ENCODE measurements at places on chromosomes 7 and 10.

DNA sequence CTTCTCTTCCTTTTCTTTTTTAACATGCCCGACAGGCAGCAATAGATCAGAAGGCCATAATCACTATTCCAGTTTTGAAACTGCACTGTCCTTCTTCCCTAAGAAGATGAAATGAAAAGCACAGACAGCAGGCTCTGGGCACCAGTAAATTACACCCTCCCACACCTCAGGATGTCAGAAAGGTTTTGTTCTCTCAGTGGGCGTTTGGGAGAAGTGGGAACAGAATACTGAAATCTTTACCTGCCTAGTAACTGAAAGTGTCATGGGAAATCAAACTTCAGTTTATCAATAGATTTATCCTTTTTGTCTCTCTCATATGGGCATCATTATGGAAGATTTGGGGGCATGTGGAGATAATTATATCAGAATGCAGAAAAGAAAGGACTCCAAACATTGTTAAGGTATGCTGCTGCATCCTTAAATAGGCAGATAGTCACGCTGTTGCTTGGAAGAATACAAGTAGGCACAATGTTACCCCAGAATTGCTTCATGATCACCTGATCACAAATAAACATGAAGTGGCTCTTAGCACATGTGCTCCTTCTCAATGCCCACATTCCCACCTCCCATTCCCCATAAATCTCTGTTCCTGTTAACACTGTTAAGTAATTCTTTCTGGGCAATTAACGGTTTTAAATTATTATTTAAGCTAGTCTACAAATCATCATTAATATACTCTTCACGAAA is 113.3 kb downstream of the DOCK4 start:
- no peak for ATAC-seq

- ATAC-seq = no peak
Measured at GRCh38 chr10:55063811-55064210, 262.8 kb upstream of the PCDH15 start.

GRCh38 chr10:72355214-72355555 is 466 bp upstream of the DNAJB12 start:
- no peak for ATAC-seq

GRCh38 chr7:3282457-3282856 is 18.6 kb upstream of the SDK1 start:
- ATAC-seq = no peak

DNA sequence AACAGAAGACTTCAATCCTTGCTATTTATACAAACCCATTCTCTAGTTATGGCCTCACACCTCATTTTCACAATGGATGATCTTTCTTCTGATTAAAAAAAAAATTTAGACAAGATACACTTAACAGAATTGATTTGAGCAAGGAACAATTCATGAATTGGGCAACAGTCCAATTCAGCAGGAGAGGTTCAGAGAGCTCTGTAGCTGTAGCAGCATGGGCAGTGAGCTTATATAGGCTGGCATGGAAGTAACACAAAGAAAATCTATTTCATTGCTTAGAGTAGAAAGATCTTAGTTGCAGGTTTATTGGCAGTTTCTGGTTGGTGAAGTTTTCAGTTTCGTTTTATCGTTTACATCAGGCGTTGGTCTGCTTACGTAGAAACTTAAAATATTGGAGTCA is 23.0 kb upstream of the LRGUK start:
- peak; percentile 43 for ATAC-seq

DNA sequence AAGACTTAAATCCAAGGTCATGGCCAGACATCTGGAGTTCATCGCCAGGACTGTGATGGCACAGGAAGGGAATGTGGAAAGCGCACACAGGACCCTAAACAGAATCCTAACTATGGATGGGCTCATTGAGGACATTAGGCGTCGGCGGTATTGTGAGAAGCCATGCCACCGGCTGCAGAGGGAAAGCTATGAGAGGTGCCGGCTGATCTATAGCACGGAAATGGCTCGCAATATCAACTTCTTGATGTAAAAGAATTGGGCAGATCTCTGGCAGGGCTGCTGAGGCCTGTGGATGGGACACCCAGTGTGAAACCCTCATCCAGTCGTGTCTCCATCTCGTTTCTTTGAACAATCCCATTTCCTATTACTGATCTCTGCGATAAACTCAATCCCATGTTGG is 6.3 kb upstream of the CTBP2 start:
- no peak for ATAC-seq

DNA sequence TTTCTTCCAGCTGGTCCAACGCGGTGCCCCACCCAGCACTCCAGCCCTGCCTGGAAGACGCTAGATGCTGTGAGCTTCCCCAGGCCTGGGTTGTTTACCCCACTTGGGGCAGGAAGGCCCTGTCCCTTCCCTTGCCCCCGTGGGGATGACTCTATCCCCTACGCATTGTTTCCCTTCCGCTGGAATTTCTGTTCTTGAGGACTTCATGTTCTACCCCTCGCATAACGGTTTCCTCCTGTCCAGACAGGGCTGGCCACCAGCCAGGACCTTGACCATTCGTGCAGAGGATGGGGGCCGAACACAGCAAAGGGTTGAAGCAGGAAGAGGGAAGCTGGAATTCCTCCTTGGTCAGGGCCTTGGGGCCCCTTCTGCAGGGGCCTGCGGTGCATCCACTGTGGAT is 14.7 kb upstream of the SERPINE1 start:
- no peak for ATAC-seq

DNA sequence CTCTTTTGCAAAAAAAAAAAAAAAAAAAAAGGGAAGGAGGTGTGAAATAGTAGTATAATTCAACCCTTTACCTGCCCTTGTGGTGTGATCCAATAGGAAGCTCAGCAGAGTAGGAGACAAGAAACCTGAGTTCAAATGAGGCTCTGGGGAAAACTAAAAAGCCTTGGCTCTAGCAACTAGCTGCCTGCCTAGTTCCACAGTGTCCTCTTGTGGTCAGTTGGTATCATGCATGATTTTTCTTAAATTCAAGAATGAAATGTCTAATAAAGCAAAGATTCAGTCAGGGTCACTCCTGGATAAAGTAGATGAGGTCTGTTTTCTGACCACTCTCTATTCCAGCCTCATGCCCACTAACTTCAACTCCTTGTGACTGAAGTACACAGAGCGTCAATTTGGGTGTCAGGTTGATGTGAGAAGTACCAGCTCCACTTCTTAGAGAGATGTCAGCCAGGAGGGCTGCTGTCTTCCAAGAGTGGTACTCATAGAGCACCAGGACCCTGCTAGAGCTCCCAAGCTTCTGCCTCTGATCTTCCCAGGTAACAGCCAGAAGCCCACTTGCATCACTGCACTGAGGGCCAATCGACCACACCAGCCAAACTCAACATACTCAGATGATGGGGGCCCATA is 10.5 kb downstream of the LSM5 start:
- ATAC-seq = no peak

DNA sequence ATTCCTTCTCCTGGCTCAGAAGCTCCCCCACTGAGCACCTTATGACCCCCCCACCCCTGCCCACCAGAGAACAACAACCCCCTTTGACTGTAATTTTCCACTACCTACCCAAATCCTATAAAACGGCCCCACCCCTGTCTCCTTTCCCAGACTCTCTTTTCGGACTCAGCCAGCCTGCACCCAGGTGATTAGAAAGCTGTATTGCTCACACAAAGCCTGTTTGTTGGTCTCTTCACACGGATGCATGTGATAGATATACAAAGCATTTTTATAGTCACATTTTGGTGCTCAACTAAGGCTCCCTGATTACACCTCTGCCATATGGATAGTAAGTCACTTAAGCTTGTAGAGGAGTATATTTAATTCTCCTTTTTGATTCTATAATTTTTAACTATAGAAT is 985.8 kb downstream of the REEP3 start:
- ATAC-seq = no peak

DNA sequence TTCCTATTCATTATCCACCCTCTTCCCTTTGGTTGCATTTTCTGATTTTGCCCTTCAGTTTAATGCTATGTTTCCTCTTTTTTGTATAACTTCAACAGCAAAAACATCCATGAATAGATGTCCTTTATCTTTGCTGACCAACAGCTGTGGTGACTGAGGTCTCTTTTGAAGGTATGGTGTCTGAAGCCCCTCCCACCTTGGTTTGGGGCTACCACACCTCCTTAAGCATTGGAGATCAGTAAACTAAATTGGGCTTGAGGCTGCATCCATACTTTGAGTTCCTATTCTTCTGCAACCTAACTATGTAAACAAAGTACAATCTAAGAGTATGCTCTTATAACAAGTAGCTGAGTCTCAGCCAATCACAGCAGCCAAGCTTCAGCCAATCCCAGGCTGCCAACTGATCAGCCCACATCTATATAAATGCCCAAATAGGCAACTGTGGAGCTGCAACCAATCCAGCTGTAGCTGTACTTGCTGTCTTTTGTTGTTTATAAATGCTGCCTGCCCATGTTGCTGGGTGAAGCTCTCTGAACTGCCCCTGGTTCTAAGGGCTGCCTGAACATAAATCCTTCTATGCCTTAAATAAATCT is 69.4 kb upstream of the PDLIM1 start:
- ATAC-seq = no peak

DNA sequence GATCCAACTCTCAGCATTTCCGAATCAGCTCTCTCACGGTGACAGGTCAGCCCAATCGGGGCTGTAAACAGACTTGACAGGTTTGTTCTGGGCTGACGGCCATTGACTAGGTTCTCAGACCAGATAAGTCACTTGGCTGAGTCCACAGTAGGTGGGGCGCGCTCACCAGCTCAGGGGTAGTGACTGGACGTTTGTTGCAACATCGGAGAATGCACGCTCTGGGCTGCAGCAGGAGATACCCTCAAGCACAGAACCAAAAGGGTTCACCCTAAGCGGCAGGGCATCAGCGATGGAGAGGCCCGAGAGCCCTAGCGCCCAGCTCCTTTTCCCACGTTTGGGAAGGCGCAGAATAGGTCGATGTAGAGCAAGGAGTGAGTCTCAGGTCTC is 1.8 kb downstream of the KLLN start:
- no peak for ATAC-seq

- no peak for ATAC-seq
Measured at GRCh38 chr7:92697414-92697813, 107.2 kb upstream of the FAM133B start.

DNA sequence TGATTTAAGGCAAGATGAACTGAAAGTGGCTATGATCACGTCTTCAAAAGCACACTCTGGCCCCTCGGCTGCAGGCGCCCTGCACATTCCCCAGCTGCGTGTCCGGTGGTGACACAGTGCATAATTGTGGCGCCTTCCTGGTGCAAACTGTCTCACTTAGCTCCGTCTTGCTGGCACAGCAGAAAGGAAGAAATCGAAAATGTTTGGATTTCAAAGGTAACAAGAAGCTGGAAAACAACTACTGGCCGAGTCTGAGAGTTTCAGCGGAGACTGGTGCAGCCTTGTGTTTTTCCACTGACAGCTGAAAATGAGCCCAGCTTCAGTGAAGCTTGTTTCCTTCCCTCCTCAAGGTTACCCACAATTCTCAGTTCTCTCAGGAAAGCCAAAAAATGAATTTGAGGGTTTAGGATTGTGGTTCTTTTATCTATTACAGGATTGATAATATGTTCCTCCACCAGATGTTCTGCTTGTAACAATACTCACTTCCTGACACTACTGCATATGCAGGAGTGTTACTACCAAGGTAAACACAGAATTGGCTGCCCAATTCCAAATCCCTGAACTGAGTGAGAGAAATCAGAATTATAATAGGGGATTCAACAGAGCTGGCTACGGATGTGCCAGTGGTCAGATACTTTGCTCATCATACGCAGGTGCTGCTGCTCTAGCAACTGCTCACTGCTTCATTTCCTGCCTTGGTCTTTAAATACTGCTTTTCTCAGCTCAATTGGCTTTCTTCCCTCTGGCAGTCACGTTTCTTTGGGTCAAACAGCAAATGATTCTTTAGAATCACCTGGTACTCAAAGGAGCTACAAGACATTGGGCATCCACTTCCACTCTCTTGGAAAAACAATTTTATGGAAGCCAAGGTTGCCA is 63.7 kb downstream of the TRUB1 start:
- no peak for ATAC-seq

DNA sequence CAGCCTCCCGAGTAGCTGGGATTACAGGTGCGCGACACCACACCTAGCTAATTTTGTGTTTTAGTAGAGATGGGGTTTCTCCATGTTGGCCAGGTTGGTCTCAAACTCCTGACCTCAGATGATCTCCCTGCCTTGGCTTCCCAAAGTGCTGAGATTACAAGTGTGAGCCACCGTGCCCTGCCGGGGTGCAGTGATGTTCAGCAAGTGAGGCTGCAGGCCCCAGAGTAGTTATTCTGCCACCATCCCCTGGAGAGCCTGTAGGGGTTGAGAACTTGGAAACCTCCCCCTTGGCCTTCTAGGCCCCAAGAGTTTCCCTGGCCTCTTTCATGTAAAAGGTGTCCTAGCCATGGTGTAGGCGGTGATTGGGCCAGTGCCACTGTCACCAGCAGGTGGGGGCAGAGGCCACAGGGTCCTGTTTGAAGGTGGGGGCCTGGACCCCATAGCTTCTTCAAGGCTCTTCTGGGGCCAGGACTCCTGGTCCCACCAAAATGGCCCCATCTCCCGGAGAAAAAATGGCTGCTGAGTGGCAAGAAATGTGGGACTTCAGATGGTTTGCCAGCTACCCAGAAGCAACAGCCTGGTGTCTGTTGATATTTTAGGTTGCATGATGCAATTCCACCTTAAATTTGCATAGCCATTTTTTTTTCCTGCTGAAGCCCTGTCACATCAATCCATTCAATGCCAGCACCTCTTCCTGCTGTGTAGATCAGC is 25.5 kb upstream of the INMT start:
- peak; percentile 11 for ATAC-seq

DNA sequence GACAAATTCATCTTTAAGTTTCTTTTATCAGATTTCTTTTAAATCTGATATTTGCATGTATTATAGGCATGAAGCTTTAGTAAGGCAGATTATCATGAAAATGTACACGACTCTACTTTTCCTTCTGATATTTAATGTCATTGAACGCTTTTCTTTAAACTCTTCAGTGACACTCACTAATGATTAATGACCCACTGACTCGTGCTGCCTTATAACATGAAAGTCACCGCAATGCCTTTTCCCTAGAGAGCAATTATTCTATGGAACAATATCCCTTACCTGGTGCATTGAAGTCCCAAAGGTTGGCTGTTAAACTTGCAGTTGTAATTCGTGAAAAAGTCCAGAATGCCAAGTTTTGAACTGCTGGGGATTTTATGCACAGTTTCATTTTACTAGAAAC is 33.4 kb upstream of the HGF start:
- no peak for ATAC-seq

GRCh38 chr10:47278152-47278473 is 21.9 kb upstream of the GDF10 start:
- ATAC-seq = no peak

GRCh38 chr10:78565841-78566240 is 502.9 kb upstream of the ZMIZ1 start:
- ATAC-seq = no peak

DNA sequence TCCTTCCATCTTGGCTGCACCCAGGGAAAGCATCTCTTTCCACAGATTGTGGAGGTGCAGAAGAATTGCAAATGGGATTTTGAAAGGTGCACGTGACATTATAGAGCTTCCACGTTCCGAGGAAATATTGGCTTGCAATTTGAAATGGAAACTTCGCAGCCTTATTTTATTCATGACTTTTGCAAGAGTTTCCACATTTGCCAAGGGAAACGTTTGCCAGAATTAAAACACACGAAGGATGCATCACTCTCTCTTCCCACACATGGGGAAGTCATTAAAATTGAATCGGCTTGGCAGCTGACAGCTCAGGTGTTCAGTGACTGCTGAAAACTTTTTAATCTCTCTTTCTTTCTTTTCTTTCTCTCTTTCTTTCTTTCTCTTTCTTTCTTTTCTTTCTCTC is 475.4 kb upstream of the IGFBP3 start:
- no peak for ATAC-seq

Data from activated T-helper 17 cell treated with anti-CD3 and anti-CD28 coated beads, Interleukin-2, amount 50 U/mL, for 72 hours (primary cell).